ENCODE measurements at places on chromosomes 1 and 21.

- DNase-seq = no peak
These were observed 63.6 kb upstream of the ERG start for GRCh38 chr21:38561613-38562581.

DNA sequence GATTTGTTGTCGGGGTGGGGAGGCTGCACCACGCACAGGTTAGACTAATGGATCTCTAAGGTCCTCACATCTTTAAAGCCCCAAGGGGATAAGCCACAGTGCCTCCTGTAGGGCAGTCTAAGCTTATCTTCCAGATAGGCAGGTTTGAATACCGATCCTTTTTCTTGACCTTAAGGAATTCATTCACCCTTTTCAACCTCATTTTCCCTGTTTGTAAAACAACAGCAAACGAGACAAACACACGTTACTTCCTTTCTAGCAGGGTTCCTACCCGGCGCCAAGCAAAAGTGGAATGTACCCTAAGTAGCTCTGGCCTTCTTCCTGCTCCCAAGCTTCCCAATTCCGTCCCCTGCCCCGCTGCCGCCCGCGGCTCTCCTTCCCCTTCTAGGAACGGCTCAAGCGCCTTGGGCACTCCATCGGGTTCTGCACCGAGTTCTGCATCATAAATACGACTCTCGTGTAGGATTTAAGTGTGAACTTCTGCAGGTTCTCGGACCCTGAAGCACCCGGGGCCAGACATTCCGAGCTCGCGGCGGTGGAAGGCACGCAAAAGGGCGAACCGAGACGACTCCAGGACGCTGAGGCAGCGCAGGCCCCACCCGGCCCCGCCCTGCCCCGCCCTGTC lies 548 bp upstream of the CDC20 start:
- DNase-seq = no peak

GRCh38 chr1:239570878-239571277 lies 184.5 kb downstream of the CHRM3 start:
- DNase-seq = no peak

DNA sequence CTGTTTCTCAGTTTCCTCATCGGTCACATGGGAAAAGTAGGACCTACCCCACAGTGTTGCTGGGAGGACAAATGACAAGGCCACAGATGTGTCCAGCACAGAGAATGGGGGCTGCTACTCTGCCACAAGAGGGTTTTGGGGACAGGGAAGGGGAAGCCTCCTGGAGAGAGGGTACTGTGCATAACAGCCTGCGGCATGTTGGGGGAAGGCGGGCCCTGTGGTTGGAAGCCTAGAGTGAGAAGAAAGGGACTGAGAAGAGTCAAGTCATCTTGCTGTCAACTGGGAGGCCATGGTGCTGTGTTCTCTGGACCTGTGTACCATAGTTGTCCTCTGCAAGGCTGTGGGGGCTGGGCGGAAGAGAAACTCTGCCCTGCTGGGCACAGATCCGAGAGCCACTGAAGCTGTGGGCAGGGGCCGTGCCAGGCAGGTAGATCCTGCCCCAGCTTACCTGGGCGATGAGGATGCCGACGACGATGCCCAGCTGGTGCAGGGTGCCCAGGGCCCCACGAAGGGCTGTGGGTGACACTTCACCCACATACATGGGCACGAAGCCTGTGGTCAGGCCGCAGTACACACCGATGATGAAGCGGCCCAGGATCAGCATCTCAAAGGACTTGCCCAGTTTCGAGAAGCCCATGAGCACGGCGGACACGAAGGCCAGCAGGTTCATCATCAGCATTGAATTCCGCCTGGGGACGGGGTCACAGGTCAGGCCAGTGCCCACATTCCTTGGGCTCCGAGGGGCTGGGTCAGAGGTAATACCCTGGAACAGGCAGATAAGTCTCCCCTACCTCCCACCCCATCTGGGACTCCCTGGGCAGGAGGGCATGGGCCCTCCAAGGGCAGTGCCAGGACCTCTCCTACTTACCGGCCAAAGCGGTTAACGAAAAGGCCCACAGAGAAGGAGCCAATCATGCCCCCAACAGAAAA lies 28.2 kb downstream of the SLC2A1 start:
- DNase-seq = no peak

DNA sequence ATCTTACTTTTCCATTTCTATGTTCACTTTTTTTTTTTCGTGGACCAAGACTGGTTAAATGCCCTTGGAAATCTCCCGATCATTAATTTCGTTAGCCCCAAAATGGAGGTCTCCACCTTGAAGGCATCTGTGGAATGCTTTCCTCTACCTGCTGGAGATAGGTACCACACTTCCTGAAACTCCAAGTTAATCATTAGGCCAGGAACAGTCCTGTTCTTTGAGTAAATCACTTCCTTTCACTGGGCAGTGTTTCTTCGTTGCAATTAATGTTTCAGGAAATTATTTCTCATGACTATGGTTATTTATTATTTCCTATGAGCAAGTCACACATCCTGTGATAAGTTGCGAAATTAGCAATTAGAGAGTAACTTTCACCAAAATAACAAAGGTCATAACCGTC lies 225.2 kb upstream of the LYPLAL1 start:
- DNase-seq = no peak

DNA sequence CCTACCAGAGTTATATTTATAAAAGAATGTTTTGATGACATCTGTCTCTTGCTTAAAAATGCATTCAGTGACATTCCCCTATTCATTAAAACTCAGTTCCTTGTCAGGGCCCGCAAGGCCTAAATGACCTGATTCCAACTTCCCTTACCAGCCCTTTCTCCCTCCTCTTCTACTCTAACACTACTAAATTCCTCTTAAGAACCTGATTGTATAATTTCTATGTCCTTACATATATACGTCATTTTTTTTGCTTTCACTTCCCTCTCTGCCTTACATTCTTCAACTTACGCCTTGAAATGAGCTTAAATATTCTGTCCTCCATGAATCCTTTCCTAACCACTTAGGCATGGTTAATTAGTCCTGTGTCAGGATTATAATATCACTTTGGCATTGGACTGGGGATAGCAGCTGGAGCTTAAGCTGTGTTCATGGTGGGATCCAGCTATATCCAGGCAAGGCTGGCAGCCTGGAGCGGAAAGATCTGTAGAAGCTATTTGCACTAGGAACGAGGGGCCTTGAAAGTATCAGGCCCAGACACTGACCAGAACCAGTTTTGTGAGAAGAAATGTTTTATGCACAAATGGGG lies 360.2 kb upstream of the PTBP2 start:
- no peak for DNase-seq

DNA sequence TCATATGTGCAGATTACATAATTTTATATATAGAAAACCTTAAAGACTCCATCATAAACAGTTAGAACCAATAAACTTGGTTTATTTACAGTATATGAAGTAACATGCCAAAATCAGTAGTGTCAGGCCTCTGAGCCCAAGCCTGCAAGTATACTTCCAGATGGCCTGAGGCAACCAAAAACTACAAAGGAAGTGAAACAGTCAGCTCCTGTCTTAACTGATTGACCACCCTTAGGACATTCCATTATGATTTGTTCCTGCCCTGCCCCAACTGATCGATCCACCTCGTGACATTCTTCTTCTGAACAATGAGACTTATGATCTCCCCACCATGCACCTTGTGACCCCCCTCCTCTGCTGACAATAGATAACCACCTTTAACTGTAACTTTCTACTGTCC lies 630.3 kb downstream of the AMY1C start:
- no peak for DNase-seq

DNA sequence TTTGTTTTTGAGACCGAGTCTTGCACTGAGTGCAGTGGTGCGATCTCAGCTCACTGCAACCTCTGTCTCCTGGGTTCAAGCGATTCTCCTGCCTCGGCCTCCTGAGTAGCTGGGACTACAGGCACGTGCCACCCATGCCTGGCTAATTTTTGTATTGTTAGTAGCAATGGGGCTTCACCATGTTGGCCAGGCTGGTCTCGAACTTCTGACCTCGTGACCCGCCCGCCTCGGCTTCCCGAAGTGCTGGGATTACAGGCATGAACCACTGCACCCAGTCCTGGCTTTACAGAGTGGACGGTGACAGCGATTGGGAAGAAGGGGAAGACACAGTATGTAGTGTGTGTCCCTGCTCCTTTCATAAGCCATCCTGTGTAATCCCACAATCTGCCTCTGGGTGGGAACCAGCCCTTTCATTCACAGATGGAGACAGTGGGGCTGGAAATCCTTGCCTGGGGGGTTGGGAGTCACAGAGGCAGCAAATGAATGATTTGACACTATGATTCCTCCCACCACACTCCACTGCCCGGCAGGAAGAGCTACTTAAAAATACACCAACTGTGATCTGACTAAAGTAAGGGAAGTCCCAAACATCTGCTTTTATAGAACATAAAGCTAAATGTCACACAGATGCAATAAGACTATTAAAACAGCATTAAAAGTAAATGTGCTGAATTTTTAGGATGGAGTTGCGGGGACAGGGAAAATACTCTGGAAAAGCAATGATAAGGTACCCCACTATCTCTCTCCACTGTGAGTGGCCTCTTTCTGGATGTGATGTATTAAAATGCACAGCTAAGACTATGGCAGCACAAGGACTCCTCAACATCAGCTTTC lies 4.5 kb downstream of the PARP1 start:
- DNase-seq = no peak

DNA sequence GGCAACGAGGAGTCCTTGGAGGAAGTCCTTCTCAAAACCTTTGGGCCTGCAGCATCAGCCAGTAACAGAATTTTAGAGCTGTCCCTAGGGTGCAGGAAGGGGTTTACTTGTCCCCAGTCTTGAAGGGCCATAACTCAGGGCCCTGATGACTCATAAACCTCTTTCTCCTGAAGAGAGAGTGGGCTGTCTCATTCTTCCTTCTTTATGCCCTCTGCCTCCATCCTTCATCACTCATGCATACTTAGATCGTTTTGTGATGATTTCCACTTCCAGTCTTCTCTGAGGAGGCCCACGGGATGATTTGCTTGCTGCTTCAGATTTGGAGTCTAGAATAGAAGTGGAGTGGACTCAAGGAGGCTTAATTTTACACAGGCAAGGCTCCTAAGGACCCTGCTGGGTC lies 60.2 kb downstream of the NDUFS5 start:
- no peak for DNase-seq

DNA sequence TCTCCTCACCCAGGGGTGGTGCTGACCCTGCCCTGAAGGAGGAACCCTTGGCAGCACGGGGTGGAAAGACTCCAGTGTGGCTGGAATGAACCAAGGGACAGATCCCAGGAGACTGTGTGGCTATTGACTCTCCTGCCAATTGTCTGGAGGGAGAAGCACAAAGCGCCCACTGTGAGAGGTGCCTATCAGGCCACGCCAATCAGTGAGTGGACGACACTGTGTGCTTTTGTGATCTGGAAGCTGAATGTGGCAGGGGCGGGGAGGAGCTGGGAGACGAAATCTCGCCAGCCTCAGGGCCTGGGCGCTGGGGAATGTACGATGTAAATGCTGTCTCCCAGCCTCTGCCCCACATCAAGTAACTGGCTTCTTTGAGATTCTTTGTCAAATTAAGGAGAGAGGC lies 167.1 kb downstream of the ZBTB18 start:
- DNase-seq = no peak

DNA sequence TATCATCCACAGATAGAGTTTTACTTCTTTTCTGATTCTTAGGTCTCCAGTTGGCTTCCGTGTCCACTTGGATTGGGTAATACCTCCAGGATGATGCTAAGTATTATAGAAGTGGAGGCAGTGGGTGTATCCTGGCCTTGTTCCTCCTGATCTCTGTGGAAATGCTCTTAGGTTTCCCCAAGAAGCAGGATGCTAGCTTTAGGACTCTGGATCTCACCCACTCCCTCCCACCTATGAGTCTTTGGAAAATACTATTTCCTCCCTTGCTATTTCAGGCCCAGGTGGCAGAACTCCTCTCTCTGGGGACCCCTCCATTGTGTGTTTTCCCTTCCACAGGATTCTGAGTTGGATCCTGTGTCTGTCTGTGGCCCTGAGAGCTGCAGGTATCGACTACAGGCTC lies 86.7 kb downstream of the SIM2 start:
- DNase-seq = no peak

DNA sequence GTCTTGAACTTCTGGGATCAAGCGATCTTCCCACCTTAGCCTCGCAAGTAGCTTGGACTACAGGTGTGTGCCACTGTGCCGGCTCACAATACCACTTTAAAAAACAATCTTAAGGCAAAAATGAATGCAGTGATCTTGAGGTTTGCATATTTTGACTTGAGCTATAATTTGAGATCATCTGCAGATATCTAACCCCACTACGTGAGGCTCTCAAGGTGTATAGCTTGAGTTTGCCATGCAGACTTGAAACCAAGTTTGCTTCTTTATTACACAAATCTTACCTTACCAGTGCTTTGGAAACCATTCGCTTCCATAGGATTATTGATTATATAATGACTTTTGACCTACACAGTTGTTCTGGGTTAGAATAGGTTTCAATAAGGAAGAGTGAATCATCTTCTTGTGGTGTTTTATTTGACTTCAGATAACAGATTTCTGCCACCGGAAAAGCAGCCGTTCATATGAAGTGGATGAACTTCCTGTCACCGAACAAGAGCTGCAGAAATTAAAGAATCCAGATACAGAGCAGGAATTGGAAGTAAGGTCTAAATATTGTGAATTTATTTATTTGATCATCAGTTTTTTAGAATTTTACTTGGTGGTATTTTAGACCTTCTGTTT lies 155.1 kb downstream of the VPS13D start:
- no peak for DNase-seq

- no peak for DNase-seq
These were observed 3.9 kb downstream of the TTLL10 start for GRCh38 chr1:1177452-1178206.

- DNase-seq = no peak
These were observed 111.4 kb downstream of the ST3GAL3 start for GRCh38 chr1:43818691-43819090.

- no peak for DNase-seq
These were observed 7.8 kb upstream of the NUDT17 start for GRCh38 chr1:145837656-145838055.

GRCh38 chr1:30912224-30912623 lies 3.7 kb upstream of the SDC3 start:
- no peak for DNase-seq

DNA sequence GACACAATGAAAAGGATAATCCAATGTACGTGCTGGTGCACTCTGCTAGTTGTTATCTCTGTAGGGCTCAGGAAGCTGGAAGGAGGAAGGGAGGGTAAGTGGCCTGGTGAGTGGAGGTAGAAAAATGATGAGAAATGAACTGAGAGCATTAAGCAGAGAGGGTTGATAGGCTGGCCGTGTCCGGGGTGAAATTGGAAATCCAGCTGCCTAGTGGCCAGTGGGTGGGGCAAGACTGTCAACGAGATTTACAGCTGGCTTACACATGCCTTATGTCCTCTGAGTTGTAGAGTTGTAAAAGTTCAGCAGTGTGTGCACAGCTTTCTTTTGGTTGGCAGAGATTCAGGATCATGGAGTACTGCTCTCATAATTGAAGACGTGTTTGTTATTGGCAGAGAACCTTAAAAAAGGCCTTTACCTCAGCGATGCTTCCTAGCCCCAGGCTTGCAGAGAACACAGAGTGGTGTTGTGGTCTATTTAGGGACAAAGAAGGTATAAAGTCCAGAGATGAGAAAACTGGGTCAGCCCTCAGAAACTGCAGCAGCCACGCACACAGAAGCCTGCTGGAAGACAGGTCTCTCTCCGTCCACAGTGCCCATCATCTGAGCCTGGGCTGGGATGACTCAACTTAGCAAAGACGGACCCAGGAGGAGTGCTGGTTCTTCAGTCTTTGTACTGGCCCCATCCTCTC lies 132.4 kb downstream of the EDEM3 start:
- no peak for DNase-seq

GRCh38 chr1:113792471-113792870 lies 19.8 kb downstream of the RSBN1 start:
- no peak for DNase-seq

Measured in amniotic stem cell (primary cell).